Cortex of kidney (tissue), 1 donor: ENCODE measurements at places on chromosomes 12 and 14.

DNA sequence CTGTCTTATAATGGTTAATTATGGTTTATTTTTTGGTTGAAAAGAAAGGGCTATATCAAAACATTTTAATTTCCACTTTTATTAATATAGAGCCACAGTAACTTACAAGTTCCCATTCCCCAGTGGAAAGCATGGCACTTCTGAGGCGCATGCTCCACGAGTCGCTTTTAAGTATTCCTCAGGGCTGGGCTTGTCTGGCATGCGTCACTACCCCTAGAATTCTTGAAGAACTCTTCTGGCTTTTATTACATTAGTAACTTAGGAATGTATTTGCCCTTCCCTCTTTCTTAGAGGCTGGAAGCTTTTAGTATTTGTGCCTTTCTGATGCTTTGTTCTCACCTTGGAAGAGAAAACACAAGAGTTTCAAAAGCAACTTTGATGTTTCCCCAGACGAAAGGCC is 81.1 kb downstream of the ESR2 start:
- no peak for DNase-seq

DNA sequence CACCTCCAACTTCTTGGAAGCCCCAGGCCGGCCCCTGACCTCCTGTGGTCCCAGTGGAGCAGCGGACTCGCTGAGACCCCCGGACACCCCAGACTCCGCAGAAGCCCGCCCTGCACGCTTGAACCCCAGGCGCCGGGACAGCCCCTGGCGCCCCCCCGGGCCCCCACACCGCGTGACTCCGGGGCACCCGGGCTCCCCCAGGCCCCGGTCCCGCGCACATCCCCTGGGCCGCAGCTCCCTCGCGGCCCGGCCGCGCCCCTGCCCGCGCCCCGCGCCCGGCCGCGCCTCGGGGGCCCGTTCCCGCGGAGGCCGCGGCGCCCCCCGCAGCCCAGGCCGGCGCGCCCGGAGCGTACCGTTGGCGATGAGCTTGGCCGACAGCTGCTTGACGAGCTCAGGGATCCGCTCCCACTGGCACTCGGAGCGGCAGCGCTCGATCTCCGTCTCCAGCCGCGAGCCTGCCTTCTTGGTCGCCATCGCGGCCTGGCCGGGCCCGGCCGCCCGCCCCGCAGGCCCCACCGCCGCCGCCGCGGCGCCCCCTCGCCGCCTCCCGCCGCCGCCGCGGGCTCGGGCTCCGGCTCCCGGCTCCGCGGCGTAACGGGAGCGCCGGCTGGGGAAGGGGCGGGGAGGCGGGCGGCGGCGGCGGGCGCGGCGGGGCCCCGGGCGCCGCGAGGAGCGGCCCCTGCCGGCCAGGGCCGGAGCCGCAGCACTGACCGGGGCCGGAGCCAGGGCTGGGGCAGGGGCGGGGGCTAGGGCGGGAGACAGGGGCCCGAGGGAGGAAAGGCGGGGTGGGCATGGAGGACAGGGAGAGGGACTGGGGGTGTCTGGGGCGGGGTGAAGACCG is at the start of gene TTC7B:
Gene TTC7B, minus strand, starts transcription at position 609 of the 841 bp plus-strand sequence. Its CDS starts 135 bp downstream, at position 474.
- DNase-seq, result no peak

DNA sequence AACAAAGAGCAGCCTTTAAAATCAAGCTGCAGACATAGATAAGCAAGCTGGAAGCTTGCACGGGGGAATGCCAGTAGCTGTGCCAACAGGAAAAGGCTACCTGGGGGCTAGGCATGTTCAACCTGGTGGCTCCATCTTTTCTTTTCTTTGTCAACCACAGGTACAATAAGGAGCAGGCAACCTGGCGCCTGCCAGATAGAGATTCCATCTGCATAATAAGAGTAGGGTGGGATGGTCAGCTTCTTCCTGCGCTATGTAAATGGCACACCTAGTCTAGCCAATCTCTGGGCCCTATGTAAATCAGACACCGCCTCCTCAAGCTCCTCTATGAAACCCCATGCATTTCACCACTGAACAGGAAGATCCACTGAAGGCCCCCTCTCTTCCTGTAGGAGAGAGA is 87.4 kb upstream of the PKP2 start:
- DNase-seq, result no peak

- no peak for DNase-seq
Measured at GRCh38 chr12:47160316-47161244, 80.8 kb upstream of the AMIGO2 start.

DNA sequence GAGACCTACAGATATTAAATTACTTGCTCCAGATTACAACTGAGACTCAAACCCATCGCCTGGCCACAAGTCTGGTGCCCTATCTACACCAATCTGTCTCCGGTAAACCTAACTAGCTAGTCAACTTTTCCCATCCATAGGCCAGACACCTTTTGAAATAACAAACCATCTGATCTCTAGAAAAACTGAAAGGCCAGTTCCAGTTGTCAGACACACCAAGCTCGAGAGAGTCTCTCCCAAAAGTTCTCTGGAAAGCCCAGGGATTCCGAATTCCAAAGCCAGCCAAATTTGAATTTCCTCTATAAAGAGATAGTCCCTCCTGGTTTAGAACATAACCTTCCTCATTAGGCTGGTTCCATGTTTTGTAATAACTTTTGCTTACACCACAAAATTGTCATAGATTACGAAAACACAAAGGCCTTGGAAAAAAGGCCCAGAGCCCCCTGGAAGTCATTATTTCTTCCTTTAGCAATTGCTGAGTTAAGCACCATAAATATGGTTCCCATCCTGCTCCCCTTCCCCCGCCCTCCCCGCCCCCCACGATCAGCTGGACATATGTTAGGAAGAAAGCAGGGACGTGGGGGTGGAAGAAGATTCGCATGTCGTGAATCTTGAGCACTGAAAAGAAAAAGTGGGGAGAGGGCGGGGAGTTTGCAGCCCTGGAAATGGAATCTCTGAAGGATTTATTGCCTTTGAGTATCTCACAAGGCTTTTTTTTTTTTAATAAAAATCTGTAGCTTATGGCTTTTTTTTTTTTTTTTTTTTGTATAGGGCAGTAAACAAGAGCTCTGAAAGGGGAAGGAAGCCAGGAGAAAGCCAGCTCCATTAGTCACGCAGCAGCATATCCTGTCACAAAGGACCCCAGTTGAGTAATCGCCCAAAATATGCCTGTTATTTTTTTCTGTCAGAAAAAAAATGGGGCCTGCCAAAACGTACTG is 110.4 kb downstream of the ZFP36L1 start:
- no peak for DNase-seq

- no peak for DNase-seq
Measured at GRCh38 chr14:51386411-51386810, 146.4 kb downstream of the TMX1 start.

DNA sequence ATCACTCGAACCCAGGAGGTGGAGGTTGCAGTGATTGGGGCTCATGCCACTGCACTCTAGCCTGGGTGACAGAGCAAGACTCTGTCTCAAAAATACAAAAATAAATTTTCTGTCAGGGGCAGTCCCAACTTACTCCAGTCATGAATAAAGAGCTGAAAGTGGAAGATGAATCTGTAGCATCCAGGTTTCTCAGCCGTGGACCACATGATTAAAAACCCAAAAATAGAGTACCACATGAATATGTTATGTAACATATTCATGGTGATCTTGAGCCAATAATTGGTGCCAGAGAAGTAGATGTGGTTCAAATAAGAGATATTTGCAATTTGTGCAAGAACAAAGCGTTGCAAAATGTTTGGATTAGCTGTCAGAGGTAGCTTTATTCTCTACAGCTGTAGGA is 23.1 kb downstream of the SPIC start:
- DNase-seq, result no peak

DNA sequence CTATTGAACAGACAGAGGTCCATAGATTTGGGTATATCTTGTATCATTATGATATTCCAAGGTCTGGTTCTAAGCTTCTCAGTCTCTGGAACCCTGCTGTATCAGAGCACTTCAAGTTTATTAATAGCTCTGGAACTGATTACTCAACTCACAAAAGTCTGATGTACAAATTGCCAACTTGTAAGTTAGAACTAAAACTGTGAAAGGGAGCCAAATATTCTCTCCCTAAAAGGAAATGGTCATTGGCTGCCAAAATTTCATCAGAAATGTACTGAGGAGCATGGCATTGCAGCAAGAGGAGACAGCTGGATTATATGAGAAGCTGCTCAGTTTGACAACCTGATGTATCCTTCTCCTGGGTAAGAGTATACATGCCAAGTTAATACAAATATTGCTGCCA is 828.8 kb upstream of the SEL1L start:
- DNase-seq, result no peak

DNA sequence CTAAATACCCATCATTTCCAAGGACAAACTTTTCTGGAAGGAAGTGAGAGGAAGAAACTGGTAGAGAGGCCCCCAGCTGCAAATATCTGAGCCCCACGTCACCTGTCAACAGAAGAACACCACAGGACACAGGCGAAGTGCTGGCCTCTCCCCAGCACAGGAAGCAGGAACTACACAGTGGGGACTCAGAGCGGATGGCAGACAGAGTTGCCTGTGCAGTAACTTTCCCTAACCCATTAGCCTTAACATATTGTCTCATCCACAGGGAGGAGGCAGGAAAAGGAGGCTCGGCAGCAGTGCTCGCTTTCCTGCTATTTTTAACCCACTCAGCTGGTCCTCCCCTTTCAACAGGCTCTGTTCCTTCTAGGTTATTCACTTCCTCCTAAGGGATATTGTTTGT is 111.5 kb upstream of the TMPO start:
- no peak for DNase-seq

DNA sequence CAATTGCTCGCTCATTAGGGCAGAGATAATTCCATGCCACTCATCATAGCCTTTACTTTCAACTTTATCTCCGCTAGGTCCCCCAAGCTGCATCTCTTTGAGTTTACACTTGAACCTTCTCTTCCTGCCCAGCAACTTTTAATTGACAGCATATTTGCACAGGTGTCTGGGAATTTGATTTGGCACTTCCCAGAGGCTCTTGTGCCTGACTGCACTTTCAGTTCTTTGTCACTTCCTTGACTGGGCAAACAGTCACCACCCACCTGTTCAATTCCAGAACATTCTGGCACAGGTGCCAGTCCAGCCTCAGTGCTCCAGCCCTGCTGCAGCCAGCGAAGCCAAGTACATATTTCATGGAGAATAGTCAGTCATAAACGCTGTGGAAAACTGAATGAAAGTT is 110.1 kb upstream of the LRIG3 start:
- DNase-seq, result no peak

- DNase-seq, result no peak
Measured at GRCh38 chr12:11884706-11885105, 186.0 kb upstream of the BCL2L14 start.

DNA sequence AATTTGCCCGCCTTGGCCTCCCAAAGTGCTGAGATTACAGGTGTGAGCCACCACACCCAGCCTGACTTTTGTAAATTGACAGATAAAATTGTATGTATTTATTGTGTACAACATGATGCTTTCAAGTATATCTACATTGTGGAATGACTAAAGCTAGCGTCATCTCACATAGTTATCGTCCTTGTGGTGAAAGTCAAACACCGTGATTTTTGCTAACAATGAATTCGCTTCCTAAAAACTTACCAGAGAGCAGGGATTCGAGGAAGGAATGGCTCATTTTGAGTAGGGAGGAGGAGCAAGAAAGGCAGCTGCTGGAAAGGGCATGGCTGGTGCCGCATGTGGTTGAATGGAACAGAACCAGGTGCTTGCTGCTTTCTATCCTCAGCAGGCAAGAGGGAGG is 85.4 kb downstream of the LGMN start:
- DNase-seq, result no peak

DNA sequence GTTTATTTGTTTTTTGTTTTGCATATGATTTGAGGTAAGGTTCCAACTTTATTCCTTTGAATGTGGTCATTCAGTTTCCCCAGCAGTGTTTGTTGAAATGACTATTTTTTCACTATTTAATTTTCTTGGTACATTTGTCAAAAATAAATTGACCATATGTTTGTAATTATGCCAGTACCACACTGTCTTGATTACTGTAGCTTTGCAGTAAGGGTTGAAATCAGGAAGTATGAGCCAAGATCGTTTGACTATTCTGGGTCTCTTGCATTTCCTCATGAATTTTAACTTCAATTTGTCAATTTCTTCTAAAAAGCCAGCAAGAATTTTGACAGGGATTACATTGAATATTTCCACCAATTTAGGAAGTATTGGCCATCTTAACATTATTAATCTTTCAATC is 199.3 kb upstream of the PPFIA2 start:
- no peak for DNase-seq

GRCh38 chr12:125186471-125187147 is 121.4 kb downstream of the AACS start:
- DNase-seq, result no peak

GRCh38 chr12:45130881-45131281 is 80.0 kb upstream of the DBX2 start:
- DNase-seq, result no peak

DNA sequence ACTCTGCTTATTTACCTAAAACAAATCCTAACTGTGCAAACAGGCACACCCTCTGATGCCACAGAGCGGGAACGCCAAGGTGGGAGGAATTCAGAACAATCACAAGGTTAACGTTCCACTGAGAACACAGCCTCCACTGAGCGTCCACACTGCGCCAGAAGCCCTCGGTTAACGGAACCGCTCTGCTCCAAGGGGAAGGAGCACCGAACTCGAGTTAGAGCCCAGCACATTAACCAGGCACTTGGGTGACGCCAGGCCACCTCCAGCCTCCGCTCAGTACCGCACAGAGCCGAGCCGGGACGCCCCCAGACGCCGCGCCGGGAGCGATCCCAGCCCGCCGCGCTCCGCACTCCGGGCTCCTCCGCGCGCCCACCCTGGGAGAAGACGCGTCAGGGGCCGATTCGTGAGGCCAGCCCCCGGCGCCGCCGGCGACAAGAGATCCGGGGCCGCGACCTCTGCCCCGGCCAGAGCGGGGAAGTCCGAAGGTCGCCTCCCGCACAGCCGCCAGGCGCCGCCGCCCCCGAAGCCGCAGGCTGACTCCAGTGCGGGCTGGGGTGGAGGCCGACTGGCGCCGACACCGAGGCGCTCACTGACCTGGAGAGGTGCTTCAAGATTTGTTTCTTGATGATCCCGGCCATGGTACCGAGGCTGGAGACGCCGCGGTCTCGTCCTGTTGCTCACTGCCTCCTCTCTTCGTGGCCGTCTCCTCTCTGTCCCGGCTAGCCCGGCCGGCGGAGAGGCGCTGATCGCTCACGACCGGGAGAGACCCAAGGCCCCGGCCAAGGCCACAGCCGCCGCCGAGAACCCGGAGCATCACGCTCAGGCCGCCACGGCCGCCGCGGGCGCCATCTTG is 450 bp downstream of the BLTP3B start:
- DNase-seq, result peak; percentile 20

DNA sequence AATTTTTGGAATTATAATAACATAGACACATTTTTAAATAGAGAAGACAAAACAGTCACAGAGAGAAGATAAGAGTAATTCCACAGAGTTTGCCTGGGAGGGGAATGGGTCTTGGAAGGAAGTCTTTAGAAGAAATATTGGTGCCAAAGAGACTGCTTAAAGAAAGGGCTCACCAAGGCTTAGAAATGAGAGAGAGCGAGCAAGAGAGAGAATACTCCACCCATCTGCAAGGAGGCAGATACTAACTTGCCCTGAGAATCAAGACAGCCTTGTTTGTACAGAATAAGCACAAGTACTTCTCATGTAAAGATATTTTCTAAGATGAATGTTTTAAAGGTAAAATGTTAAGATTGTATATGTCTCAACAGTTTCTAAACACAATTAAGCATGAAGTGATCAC is 165.5 kb downstream of the SLC38A4 start:
- no peak for DNase-seq
